ENCODE measurements at places on chromosomes 3 and 15. TPM values are rescaled to one million over a fixed set of nuclear protein-coding genes. Genes with fewer than 3 reads are reported as not detected.

GRCh38 chr3:155512867-155513261, 219.4 kb upstream of the STRIT1 start:
- H3K36me3 ChIP-seq = no peaks in the 10 kb centered on the region
- DNase-seq = no peak
- H3K27ac ChIP-seq = no peak overlapping the region
- H3K4me3 ChIP-seq = no peak overlapping the region
- no peaks in the 10 kb centered on the region for H3K4me1 ChIP-seq

DNA sequence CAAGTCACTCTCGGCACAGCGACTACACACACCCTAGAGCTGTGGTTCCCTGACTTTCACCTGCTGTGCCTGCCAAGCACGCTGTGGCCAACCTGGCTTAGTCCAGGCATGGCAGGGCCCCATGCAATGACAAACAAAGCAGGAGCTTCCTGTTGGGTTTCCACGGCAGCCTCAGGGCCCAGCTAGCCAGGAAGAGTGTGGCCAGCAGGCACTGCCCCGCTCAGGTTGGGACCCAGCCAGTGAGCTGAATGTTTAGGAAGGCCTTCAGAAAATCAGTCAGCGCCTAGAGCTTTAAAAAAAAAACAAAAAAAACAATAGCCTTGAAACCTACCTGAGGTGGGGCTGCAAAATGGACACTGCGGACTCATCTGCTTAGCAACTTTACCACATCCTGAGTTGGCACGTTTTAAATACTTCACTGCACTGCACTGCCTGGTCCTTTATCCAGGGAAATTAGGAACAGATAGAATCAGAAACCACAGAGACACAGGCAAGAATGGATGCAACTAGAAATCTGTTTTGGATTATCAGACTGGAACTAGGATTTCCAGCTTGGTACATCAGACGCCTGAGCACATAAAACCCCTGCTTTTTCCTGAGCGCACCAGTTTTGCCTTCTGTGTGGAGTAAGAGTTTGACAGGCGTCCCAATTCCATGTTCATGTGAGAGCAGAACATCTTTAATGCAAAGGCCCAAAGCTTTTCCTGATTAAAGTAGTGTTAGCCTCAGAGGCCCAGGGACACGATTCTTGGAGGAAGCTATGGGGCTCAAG, 36.2 kb upstream of the LDHAL6B start:
- H3K4me3 ChIP-seq = no peak overlapping the region
- peak overlapping the region; percentile 78 for H3K27ac ChIP-seq
- peak; percentile 50 for DNase-seq
- H3K36me3 ChIP-seq = no peaks in the 10 kb centered on the region
- peaks cover 31% of the 10 kb centered on the region for H3K4me1 ChIP-seq

Gene EXD1
- total RNA-seq = not detected

Gene FSIP1
- 0.28 TPM for total RNA-seq

Gene GPR160
- 2.2 TPM for total RNA-seq

Data from adrenal gland (tissue), 19 donors.